Stimulated activated CD8-positive, alpha-beta memory T cell treated with anti-CD3 and anti-CD28 coated beads, Interleukin-7, amount 100 ng/mL, for 48 hours (primary cell): ENCODE measurements at places on chromosomes 6 and 20.

GRCh38 chr6:157999168-158000051, 17.7 kb downstream of the SYNJ2 start:
- DNase-seq: no peak

DNA sequence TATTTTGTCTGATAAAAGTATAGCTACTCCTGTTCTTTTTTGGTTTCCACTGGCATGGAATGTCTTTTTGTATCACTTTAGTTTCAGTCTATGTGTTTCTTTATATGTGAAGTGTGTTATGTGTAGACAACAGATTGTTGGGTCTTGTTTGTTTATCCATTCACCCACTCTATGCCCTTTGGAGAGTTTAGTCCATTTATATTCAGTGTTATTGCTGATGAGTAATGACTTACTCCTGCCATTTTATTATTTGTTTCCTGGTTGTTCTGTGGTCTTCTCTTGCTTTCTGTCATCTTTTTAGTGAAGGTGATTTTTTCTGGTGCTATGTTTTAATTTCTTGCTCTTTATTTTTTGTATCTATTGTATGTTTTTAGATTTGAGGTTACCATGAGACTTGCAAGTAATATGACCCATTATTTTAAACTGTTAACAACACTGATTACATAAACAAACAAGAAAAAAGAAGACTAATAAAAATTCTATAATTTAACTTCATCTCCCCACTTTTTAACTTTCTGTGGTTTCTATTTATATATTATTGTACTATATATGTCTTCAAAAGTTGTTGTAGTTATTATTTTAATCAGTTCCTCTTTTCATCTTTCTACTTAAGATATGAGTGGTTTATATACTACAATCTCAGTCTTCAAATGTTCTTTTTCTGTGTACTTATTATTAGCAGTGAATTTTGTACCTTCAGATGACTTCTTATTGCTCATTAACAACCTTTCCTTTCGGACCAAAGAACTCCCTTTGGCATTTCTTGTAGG, 323.4 kb downstream of the BTBD9 start:
- no peak for DNase-seq

- DNase-seq: no peak
These were observed 47.0 kb downstream of the COL19A1 start for GRCh38 chr6:69913361-69913760.

- DNase-seq: no peak
These were observed 25.7 kb downstream of the HMGN3 start for GRCh38 chr6:79208816-79209215.

DNA sequence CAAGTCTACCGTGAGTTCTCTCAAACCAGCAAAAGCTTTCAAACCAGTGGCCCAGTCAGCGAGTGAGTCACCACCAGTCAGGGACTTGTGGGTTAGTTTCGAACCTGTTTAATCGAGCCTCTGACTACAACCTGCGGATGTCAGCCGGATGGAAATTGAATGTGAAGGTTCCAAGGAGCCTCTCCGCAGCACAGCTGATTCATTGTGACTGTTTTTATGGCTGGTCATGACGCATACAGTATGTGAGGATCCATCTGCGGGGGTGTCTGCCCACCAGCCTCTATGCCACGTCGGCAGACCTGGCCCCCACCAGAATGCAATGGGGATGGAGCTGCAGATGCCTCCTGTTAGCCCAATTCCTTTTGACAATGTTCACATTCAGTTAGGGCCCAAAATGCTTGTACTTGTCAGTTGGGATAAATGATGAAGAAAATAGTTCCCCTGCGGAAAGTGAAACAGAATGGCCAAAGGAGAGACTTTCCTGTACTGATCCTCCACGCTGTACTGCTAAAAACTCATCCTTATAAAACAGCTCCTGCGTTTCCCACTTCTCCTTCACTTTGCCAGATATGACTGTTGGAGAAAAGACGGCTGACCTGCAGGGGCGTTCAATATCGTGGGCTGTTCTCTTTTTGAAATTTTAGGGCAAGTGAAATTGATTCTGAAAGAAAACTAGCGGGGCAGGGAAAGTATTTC, 206.6 kb downstream of the TFAP2B start:
- DNase-seq: no peak

DNA sequence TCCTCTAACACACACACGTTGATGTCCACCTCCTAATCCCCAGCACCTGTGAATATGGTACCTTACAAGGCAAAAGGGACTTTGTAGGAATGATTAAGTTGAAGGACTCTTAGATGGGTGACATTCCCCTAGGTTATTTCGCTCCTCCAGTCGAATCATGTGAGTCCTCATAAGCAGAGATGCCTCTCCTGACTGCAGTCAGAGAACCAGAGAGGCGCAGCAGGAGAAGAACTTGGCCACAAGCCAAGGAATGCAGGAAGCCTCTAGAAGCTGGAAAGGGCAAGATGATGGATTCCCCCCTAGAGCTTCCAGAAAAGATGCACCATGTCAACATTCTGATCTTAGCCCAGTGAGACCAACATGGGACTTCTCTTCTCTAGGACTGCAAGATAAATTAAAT, 133.1 kb upstream of the PTPRT start:
- DNase-seq: no peak

DNA sequence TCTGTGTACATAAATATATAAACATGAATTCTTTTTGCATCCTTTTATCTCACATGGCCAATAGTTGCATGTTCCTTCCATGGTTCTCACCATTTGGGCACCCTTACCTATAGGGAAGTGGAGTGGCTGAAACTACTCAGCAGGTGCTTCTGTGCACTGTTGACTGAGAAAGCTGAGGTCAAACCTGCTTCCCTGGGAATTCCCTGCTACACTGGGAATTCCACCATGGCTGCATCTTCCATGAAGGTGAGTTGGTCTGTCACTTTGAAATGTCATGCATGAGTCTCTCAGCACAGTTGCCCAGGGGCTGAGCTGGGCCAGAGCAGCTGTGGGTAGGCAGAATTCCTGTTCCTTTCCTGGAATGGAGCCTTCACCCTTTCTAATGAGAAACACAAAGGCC, 193.8 kb upstream of the PRSS16 start:
- no peak for DNase-seq

GRCh38 chr20:3092611-3093379, 8.3 kb upstream of the AVP start:
- DNase-seq: no peak

GRCh38 chr6:7088076-7088742, 19.6 kb upstream of the RREB1 start:
- no peak for DNase-seq

DNA sequence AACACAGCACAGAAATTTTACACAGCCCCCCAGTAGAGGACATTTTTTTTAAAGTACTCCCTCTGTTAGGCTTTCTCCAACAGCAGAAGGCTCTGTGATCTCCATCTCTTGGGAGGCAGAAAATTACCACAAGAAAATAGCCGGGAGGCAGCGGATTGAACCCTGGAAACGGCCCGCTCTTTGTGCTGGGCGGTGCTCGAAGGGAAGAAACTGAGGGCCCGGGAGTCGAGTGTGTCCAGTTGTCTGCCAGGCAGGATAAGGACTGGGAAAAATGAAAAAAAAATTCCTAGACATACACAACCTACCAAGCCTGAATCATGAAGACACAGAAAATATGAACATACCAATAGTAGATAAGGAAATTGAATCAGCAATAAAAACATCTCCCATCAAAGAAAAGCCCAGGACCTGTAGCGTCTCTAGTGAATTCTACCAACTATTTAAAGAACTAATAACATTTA, 31.5 kb downstream of the POM121L2 start:
- DNase-seq: no peak

DNA sequence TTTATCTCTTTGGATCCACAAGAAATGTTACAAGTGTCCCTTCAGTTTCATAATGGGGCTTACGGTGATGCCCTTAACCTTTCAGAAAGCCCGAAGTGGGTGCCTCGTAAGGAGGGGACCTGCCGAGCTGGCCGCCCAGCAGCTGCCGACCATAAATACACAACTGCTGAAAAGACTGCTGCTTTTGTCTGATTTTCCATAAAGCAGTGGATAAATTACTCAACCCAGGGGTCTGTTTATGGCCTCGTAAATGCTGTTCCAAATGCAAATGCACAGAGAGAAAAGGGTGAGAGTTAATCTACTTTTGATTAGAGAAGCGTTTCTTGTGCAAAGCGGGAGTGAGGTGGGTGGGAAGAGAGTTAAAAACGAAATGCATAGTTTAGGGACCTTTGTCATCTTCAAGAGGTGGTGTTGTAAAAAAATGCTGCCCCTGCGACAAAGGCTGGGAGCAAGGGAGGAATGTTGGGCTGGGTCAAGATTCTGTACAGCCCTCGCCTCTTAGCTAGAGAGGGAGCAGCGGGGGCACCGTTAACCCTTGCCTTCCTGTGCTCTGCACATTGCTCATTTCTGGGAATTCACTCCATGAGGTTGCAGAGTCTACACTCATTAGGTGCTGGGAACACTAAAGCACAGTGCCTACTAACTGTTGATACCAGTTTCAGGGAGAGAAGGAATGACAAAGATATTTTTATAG, 112.0 kb upstream of the MTHFD1L start:
- no peak for DNase-seq

- no peak for DNase-seq
These were observed 18.4 kb downstream of the TP53RK start for GRCh38 chr20:46670585-46671584.

DNA sequence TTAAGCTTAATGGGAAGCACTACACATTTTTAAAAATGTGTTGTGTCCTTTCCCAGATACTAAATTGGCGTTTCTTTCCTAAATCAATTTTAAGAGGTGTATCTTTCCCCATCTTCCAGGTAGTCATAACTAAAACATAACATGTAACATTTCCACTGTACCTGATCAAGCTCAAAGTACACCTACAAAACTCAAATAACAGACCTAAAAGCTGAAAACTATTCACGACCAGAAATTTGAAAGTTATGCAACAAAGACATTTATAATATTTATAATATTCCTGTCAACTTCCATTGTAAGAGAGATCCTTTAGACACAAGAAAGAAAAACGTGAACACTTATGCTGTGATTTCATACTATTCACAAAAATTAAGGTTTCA, 3.5 kb downstream of the STAU1 start:
- no peak for DNase-seq

- no peak for DNase-seq
These were observed 23.9 kb upstream of the PRL start for GRCh38 chr6:22320750-22321149.

DNA sequence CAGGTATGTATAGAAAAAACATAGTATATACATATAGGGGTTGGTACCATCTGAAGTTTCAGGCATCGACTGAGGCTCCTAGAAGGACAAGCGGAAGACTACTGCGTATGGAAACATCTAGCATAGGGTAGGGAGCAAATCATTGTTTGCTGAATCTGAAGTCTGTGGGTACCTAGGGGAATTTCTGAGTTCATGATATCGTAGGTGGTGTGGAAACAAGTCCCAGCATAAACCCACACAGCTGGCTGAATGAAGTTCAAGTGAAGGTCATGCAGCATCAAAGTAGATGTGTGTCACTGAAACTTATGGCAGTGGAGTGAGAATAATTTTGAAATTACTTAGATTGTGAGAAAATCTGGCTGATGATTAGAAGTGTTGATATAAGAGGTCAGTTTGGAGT, 39.4 kb downstream of the MAP7 start:
- DNase-seq: no peak

DNA sequence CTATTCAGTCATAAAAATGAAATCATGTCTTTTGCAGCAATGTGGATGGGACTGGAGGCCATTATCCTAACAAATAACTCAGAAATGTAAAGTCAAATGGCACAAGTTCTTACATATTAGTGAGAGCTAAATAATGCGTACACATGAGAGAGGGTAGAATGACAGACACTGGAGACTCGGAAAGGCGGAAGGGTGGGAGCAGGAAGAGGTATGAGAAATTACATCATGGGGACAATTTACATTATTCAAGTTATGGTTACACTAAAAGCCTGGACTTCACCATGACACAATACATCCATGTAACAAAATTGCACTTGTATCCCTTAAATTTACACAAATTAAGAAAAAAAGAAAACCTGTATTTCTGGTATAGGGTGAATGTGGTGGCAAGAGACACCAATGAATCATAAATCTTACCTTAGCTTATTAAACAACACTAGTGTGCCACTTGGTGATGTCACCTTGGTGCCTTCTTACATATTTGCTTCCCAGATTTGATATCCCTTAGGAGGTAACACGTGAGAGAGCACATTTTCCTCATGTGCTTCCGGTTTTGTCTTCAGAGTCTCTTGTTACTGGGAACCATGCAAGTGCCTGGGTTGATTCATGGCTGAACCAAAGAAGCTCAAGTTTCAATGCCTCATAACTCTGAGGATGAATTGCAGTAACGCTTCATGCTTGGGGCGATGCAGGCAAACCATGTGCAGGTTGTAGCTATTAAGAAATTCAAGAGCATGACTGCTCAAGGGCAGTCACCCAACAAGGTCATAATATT, 84.6 kb downstream of the DCDC2 start:
- no peak for DNase-seq
